ENCODE measurements at places on chromosomes 12 and 14.

GRCh38 chr12:94429191-94429590 is 30.5 kb downstream of the CEP83 start:
- no peak for DNase-seq

DNA sequence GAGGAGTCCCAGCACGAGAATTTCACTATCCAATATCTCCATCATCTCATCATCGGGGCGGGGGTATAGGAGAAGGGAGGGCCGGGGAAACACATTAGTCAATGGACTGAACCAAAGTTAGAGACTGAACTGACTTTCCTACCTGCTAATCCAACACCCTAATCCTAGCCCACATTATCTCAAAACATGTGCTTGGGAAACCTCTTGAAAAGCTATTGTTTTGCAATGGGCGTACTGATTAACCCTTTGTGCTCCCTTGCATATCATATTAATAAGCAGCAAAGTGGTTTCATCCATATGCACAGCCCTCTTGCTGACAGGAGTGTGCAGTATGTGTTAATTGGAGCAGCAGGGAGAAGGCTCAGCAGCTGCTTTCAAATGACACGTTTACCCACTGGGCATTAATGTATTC is 125.7 kb upstream of the GRIP1 start:
- peak; percentile 68 for DNase-seq

- no peak for DNase-seq
These were observed 466.5 kb downstream of the TMTC2 start for GRCh38 chr12:83153177-83153576.

DNA sequence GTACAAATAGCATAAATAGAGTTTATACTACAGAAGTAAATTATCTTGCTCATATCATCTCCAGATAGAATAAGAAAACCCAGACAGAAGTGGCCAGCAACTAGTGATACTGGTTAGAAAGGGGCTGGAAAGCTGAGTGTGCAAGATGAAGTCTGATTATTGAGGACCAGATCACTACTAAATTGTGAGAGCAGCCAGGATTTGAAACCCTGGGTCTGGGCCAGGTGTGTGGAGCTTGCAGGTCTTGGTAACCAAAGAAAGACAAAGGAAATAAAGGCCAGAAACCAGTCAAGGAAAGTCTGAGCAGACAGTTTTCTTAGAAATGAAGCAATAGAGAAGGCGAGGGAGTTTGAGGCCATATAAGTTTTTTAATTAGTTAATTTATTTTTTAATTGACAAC is 611.8 kb downstream of the ETNK1 start:
- DNase-seq = no peak

- DNase-seq = no peak
These were observed 400.5 kb downstream of the ADAMTS20 start for GRCh38 chr12:43151441-43151981.

DNA sequence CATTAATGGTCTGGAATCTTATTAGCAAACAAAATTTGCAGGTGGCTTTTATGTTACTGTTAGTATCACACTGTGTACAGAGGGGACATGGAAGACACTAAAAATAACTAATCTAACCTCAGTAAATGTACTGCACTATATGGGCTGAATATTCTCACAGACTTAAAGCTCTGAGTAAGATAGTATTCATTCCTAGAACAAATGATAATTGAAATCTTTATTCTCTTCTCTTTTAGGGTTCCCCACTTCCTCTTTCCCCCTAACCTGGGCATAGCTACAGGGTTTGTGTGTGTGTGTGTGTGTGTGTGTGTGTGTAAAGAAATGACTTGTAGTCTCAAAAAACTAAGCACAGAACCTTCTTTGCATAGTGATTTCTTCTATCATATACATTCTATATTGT is 21.4 kb upstream of the HECTD1 start:
- no peak for DNase-seq

GRCh38 chr14:92748259-92749016 is at the start of gene LGMN:
Gene LGMN, minus strand, starts transcription at chr14:92748627. Its CDS starts 15,841 bp downstream, at chr14:92732786.
- peak; percentile 97 for DNase-seq

DNA sequence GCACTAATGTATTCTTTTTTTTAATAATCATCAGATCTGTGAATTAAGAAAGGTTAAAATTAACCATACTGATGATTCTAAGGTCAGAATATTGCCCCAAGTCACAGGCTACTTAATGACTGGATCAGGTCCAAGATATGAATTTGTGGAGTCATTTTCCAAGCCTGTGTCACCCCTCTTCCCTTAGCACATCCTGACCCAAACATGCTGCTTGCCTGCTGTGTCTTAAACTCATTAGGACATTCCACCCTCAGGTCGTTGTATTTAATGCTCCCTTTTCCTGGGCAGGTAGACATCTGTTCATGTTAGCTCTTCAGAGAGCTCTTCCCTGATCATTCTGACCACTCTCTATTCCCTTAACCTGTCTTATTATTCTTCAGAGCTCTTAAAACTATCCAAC is 463.5 kb upstream of the PDE3A start:
- no peak for DNase-seq

GRCh38 chr12:75854681-75855309 is 176.8 kb downstream of the PHLDA1 start:
- no peak for DNase-seq
